ENCODE measurements at places on chromosomes 4 and X.

GRCh38 chr4:185309770-185310169 lies 86.0 kb downstream of the LRP2BP start:
- no peak for DNase-seq

DNA sequence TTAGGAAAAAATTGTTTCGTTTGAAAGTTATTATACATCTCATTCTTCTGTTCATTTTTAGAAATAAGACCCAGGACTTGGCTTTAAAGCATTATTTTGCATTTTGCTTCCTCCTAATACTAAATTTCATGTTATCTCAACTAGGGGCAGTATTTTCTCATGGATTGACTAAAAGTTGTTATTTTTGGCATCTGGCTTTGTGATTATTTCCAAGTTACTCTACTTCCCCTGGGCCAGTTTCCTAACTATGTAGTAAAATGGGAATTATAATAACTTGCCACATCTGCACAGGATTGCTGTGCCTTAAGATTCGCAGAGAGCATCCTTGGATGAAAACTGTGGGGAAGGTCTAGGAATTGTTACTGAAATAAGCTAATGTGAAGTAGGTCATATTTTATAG lies 3.0 kb downstream of the RBPJ start:
- no peak for DNase-seq

- no peak for DNase-seq
These were observed 6.6 kb downstream of the NUDT9 start for GRCh38 chr4:87428979-87429378.

DNA sequence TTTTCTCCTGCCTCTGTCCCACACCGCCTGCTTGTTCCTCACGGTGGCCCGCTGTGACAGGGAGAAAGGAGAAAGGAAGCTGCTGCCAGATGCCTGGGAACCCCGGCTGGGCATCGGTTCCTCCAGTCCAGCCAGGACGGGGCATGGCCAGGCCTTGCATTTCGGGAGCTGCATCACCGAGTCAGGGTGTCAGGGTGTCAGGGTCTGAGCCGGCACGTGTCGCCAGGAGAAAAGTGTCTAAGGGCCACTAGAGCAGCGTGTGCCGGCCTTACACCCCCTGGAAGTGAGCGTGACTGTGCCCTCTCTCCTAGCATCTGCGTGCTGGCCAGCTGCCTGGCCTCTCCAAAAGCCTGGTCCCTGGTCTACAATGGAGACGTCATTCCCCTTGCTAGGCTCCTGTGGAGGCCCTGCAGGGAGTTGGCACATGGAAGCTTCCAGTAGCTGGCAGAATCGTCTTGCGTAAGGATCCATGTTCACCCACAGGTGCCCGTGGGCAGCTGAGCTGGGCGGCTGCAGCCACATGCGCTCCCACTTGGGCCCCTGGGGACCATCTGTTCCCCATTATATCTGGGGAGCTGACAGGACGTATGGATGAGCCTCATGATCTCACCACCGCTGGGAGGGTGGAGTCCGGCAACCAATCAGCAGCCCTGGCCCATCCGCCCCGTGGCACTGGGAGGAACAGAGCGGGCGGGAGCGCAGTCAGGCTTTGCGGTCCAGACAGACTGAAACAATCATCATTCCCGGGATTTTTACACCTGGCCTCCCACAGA lies 39.9 kb upstream of the HMX1 start:
- DNase-seq = no peak

- no peak for DNase-seq
These were observed 12.7 kb upstream of the HHIP start for GRCh38 chr4:144633215-144633614.

DNA sequence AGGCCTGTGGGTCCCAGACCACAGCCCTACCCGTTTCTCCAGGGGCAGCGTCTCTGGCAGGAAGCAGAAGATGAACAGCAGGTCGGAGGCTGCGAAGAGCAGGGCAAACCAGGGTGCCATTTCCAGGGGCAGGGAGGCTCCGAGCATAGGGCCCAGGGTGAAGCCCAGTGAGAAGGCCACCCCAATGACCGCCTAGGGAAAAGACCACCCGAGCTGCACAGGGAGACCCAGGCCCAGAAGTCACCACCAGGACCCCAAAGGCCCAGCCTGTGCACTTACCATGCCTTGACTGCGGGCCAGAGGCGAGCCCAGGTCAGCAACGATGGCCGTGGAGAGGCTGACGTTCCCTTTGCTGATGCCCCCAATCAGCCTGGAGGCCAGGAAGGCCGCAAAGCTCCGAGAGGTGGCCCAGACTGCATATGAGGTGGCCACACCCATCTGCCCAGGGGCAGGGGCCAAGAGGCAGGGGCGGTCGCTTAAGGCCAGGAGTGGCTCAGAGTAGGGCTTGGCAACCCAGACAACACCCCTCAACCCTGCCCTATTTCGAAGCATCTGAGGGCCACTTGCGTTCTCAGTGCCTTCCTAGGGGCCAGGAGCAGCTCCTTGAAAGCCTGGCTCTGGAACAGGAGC lies 30.8 kb downstream of the NOP14 start:
- no peak for DNase-seq

DNA sequence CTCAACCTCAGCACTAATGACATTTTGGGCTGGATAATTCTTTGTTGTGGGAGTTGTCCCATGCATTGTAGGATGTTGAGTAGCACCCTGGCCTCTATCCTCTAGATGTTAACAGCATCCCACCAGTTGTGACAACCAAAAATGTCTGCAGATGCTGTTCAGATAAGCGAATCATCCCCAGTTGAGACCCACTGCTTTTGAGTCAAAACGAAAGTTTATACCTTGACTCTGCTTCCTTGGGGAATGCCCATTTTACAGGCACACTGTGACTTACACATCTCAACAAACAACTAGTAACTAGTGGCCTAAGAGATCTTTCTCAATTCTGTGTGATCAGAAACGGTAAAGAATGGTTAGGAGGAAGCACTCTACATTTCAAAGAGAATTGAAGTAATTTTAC lies 37.0 kb downstream of the SEPSECS start:
- DNase-seq = no peak

DNA sequence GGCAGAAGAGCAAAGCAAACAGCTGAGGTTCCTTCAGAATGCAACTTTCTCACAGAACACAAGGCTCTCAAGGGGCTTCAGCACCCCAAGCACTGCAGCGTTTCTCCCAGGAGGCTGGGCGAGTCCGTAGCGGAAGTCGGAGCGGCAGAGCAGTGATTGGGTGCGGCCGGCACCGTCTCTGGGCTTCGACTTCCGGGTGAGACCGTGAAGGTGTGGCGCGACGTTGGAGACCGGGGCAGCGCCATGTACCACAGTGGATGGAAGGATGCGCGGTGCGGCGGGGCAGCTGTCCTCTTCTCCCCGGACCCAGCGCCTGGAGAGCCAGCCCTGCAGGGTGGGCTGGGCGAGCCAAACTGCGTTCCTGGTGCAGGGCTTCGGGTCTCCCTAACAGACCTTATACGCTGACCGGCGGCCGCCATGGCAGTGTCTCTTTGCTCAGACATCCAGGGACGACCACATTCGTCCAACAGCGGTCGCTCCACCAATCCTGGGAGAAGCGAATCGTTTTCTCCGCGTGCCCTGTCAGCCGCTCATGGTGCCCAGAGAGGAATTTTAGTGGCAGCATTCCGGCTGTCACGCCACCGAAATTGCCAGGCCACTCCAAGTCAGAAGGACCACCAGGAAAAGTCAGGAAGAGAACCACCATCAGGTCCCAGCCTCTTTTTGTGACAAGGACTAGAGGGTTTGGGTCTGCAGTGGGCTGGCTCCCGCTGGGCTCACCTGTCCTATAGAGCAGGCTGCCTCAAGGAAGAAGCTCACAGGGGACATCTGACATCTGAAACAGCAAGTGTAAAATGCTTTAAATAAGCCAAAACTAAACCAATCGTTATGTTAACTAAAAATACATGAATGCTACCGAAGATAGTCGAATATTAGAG lies 20.5 kb downstream of the TRIM61 start:
- DNase-seq = peak; percentile 63

GRCh38 chr4:36624030-36624429 lies 342.6 kb downstream of the DTHD1 start:
- DNase-seq = no peak

- DNase-seq = no peak
These were observed 12.1 kb downstream of the BMP2K start for GRCh38 chr4:78788007-78788889.

DNA sequence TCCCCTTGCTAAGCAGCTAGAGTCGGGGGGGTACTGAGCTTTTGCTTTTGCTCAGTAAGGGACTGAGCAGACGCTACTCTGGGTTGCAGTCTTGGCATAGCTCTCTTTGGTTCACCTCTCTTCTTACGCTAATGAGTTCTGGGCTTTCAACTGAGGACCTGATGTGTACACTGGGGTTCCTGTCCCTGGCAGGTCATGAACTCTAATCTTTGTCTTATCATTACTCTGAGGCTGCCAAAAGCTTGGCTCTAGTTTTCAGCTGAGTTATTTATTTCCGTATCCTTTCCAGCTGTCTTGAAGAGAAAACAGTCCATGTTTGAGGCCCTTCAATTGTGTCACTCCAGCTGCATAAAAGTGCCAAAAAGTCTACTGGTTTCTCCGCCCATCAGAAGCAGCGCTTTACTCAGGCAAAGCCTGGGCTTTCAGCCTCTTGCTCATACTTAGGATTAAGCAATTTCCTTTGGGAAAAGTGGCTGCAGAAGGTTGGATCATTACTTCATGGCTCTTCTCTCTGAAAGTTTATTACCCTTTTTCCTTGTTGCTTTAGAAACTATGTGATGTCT lies 121.0 kb upstream of the STOX2 start:
- DNase-seq = peak; percentile 55

- peak; percentile 28 for DNase-seq
These were observed 44.0 kb upstream of the IGFBP7 start for GRCh38 chr4:57154191-57154590.

DNA sequence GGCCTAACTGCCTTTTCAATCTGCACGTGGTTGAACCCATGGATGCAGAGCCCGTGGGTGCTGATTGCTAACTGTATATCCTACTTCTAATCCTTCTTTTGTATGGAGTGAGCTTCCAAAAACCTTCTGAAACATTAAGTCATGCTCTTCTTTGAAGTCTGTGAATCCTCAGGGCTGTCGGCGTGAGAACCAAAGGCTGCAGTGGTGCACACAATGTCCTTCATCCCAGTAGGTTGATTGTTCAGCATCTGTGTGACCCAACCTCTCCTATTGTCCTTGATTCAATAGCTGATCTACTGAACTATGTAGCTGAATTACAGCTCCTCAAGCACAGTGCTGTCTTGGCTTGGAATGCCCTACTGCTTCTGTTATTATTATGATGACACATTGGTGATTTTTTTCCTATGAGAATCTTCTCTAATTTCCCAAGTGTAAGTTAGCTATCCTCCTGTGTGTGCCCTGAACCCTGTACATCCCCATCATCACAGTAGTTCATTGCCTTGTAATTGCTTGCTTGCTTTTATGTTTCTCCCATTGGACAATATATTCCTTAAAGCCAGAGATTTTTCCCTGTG lies 294.6 kb downstream of the TRIML1 start:
- DNase-seq = no peak

GRCh38 chr4:108731006-108731405 lies 31.8 kb downstream of the ETNPPL start:
- DNase-seq = no peak

DNA sequence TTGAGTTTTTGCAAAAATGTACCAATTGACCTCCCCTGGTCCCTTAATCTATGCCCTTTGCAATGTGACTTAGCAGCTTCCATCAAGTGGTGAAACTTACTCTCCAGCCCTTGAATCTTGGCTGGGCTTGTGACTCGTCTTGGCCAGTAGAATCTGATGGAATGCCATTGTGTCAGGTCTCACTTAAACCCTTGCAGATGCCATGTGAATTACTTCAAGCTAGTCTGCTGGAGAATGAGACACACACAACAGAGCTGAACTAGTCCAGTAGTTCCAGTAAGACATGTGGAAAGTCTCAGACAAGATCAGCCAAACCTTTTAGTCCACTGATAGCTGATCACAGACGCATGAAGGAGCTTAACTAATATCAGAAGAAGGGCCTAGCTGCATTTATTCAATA lies 567.8 kb upstream of the CPEB2 start:
- DNase-seq = no peak

- DNase-seq = no peak
These were observed 221.0 kb upstream of the GPRIN3 start for GRCh38 chr4:89528526-89529133.

DNA sequence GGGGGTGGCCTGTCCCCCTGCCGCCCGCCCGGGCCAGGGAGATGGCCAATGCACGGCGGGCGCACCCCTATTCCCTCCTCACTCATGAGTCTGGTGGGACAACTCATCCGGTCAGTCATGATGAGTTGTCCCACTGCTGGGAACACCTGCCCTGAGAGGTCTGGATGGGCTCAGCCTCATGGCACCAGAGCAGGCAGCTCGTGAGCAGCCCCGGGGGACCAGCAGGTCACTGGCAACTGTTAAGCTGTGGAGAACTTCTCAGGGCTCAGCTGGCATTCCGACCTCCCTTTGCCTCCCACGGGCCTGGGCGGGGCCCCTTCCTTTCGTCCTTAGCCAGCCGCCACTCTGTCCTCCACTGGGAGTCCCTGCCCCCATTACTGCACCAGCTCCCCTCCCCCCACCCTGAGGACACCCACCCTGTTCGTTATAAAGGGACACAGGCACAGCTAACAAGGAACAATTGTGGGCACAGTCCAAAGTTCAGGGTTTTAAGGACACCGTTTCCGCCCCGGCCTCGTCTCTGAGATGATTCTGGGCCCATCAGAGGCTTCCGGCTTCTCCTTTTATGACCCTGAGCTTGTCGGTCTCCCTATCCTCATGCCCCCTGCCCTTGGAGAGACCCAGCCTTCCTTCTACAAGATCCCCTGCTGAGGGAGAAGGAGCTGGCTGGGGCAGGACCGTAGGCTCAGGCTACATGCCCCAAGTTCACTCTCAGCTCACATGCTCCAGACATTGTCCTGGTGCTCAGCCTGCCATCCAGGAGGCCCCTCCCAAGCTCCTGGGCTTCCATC lies 14.6 kb upstream of the KIAA0232 start:
- DNase-seq = no peak

GRCh38 chr4:72568959-72569718 lies at the start of gene ADAMTS3:
TSS of gene ADAMTS3 (minus strand) at chr4:72569221. CDS start at chr4:72568762, 459 bp downstream.
- peak; percentile 55 for DNase-seq

- DNase-seq = no peak
These were observed 22.0 kb downstream of the CT47C1 start for GRCh38 chrX:119094819-119095218.

DNA sequence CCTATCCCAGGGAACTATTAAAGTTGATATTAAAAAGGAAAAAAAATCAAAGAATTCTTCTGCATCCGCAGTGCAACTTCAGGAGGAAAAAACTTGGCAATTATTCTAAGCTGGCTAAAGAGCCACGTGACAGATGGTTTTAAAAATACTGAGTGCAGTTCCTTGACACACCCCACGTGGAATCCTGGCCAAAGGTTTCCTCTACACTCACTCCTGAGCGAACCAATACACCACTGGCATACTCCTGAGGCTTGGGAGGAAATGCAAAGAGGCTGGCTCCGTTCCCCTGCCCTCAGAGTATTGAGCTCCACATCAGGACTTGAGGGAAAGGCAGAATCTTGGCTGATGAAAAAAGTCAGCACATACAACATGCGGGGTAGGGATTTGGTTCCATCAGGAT lies 133.8 kb upstream of the ATP6AP2 start:
- no peak for DNase-seq

DNA sequence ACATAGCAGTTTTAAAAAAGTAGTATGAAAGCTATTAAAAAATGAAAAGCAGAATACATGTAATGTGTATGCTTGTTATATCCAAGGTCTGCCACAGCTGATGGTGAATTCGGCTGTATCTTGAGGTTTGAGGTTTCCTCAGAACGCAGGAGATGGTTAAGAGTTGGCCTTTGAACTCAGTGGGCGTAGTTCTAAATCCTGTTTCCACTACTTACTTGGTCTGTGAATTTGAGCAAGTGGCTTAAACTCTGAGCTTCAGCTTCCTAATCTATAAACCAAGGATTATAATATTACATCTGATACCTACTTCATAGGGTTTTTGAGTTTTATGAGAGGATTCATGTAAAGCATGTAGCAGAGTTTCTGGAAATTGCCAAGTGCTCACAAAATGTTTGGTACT lies 125.2 kb downstream of the STIM2 start:
- peak; percentile 74 for DNase-seq
